Epithelial cell of proximal tubule (primary cell): ENCODE measurements at places on chromosomes 7 and 10.

- peak; percentile 10 for DNase-seq
Measured at GRCh38 chr7:138338361-138338760, 121.7 kb upstream of the TRIM24 start.

DNA sequence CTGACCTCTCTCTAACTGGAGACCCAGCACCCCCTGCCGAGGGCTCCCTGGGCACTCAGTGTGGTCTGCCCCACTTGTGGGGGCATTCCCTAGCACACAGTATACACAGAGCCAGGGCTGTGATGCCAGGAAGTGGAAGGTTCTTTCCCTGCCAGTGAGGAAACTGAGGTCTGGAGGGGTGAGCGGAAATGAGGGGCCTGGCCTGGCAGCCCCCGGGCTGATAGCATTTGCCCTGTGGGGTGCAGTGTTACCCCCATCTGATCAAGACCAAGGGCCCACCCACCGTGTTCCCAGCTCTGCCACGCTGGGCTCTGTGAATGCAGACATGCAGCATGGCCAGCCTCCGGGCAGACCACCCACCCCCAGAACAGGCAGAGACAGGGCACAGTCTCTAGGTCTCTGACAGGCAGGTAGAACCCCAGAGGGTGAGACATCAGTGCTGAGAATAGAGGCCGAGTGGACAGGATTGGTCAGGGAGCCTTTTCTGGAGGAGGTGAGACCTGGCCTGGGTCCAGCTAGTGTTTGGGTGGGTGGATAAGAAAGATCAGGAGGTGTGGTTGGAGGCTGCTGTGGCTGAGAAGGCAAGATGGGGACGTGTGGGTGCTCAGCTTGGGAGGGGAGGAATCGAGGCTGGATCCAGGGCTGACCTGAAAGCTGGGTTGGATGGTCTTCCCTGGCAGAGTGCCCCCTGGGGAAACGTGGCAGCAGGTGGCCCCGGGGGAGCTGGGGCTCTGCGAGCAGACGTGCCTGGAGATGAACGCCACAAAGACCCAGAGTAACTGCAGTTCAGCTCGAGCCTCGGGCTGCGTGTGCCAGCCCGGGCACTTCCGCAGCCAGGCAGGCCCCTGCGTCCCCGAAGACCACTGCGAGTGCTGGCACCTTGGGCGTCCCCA is 10.8 kb upstream of the ZNF862 start:
- no peak for DNase-seq

DNA sequence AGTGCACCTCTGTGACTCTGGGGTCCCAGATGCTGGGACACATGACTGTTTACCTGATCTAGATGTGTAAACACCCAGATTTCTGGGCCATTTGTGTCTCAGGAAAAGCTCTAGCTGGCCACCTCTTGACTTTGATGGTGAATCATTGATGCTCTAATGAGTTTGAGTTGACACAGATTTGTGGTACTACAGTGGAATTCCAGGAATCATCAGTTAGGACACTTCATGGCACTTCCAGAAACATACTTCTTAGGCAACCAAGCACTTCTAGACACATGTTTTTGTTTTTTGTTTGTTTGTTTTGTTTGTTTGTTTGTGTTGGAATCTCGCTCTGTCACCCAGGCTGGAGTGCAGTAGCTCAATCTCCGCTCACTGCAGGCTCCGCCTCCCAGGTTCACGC is 302.2 kb upstream of the ZMIZ1 start:
- no peak for DNase-seq

DNA sequence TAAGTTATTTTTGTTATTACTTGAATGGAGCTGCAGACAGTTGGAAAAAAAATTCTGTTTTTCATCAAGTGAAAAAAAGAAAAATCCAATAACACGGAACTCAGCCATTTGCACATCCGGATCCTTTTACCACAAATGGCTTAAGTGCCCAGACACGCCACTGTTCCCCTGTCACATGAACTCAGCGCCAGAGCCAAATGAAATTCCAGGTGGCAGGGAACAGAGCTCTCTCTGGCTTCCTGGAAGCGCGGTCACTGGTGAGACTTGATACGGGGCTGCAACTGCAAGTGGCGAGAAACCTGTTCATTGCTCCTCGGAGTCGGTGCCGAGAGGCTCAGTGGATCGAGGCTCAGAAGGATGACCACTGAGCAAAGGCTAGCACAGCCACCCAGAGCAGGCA is 60.8 kb upstream of the NPTX2 start:
- DNase-seq, result no peak

DNA sequence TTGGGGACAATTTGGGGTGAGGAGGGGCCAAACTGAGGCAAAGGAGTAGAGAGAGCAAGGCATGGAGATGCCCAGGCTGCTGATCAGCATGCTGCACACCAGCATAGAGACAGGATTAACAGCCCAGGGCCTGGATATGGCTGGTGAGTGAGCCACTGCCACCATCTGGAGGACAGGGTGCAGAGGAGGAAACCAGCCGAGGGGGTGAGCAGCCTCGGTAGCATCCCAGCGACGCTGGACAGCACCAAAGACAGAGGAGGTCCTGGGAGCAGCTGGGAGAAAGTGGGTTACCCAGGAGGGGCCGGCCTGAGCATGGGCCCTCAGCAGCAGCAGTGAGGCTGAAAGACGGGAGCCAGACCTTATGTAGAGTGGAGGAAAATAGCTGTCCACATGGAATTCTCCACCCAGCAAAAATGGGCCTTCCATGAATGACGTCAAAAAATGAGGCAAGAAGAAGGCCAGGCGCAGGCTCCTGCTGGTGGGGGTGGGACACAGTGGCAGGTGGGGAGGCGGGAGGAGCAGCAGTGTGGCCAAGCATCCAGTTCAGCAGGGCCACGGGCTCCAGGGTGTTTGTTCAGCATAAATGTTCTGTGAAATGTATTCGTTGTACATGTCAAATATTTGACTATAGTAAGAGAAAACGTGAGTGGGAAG is 16.7 kb downstream of the RET start:
- DNase-seq, result no peak

DNA sequence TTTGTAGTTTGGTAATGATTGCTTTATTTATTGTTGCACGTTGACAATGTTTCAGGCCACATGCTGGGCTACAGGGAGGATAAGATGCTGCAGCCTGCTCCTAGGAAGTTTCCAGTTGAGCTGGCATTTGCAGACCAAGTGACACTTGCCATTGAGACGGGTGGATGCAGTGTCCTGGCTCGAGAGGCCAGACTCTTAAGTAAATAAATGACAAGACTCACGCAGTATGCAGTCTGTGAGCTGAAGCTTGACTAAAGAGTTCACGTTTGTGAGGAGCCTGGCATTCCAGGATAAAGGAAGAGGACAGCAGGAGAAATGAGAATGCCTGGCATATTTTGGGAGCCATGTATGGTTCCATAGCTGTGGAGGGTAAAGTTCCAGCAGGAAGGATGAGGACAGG is 105.8 kb downstream of the BAMBI start:
- DNase-seq, result peak; percentile 33

GRCh38 chr7:95867309-95867708 is 95.0 kb downstream of the DYNC1I1 start:
- no peak for DNase-seq
